ENCODE measurements at places on chromosomes 16 and 17.

DNA sequence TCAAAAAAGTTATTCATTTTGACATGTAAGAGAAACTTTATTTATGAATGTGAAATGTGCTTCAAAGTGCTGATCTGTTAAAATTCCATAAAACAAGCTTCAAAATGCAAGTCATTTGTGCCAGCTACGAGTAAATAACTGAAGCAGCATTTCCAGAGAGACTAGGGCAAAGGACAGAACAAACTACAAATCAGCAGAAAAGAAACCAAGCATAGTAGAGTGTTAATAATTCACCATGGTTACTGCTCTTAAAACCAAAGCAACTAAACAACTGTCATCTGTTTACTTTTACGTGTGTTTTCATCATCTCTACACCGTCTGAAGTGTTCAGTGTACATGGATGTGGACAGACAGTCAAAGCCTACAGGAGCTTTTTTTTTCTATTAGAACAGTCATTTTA, 1.6 kb upstream of the ASPA start:
- DNase-seq, result no peak
- H3K4me1 ChIP-seq, result peaks cover 5% of the 10 kb centered on the region
- no peaks in the 10 kb centered on the region for H3K36me3 ChIP-seq
- H3K27ac ChIP-seq, result no peak overlapping the region
- peaks cover 3% of the 10 kb centered on the region for H3K27me3 ChIP-seq
- H3K4me3 ChIP-seq, result no peak overlapping the region

DNA sequence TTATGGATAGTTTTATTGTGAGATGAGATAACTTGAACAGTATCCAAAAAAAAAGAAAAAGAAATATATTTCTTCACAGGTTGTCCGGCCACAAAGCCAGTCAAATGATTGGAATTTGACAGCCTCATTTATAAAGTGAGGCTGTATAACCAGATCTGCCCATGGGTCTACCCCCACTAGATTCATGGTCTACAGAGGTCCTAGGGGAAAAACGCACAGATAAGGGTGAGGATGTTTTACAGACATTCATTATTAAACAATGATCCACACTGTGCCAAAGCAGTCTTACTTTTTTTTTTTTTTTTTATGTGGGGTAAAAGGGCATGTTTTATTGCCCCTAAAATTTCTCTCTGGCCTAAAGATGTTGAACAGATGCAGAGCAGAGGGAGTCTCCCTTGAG, 1503.0 kb upstream of the CDH8 start:
- H3K4me1 ChIP-seq, result no peaks in the 10 kb centered on the region
- H3K4me3 ChIP-seq, result no peak overlapping the region
- H3K27ac ChIP-seq, result no peak overlapping the region
- H3K36me3 ChIP-seq, result no peaks in the 10 kb centered on the region
- no peaks in the 10 kb centered on the region for H3K27me3 ChIP-seq
- DNase-seq, result no peak

GRCh38 chr17:42744283-42744805, 496 bp downstream of the EZH1 start:
- H3K27me3 ChIP-seq, result peaks cover 6% of the 10 kb centered on the region
- peak; percentile 85 for DNase-seq
- peak overlapping the region; percentile 93 for H3K27ac ChIP-seq
- peak overlapping the region; percentile 90 for H3K4me3 ChIP-seq
- peaks cover 21% of the 10 kb centered on the region for H3K4me1 ChIP-seq

DNA sequence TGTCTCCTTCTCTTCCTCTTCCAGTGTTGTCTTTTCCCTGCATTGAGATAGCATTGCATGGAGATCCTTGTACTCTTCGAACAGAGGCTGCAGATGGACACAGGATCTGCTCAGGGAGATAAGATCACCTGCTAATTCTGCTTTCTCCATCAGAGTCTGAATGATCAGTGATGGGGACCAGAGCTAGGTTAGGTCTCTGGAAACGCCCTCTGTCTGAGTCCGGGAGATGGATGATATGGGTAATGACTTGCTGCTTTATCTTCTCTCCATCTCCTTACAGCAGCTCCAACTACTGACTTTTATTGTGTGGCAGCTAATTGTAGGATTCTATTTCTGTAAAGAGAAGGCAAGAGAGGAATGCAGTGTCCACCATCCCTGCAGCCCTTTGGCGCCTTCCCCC, 435.6 kb downstream of the WWOX start:
- no peaks in the 10 kb centered on the region for H3K4me1 ChIP-seq
- no peaks in the 10 kb centered on the region for H3K27me3 ChIP-seq
- DNase-seq, result no peak
- H3K27ac ChIP-seq, result no peak overlapping the region
- H3K4me3 ChIP-seq, result no peak overlapping the region

GRCh38 chr17:40479754-40480480, 21.5 kb downstream of the TNS4 start:
- H3K4me1 ChIP-seq, result peaks cover 54% of the 10 kb centered on the region
- peak overlapping the region; percentile 67 for H3K4me3 ChIP-seq
- H3K27me3 ChIP-seq, result no peaks in the 10 kb centered on the region
- DNase-seq, result peak; percentile 18
- H3K27ac ChIP-seq, result peak overlapping the region; percentile 94

DNA sequence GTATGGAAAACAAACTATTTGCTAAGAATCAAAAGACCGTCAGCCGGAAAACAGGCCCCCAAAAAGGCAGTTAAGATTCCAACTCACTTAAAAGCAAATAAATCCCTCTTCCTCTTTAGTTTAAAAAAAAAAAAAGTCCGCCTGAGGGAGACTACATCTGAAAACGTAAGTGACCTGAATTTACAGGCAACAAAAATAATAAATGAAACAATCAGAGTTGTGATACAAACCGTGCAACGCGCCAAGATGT, 1.1 kb downstream of the KANSL1 start:
- DNase-seq, result no peak
- no peaks in the 10 kb centered on the region for H3K27me3 ChIP-seq
- peaks cover 9% of the 10 kb centered on the region for H3K36me3 ChIP-seq
